GM23248 (cell line): ENCODE measurements at places on chromosomes 7 and 10.
A peak's percentile ranks its signal among the peaks of the same experiment; 100 is the strongest.

DNA sequence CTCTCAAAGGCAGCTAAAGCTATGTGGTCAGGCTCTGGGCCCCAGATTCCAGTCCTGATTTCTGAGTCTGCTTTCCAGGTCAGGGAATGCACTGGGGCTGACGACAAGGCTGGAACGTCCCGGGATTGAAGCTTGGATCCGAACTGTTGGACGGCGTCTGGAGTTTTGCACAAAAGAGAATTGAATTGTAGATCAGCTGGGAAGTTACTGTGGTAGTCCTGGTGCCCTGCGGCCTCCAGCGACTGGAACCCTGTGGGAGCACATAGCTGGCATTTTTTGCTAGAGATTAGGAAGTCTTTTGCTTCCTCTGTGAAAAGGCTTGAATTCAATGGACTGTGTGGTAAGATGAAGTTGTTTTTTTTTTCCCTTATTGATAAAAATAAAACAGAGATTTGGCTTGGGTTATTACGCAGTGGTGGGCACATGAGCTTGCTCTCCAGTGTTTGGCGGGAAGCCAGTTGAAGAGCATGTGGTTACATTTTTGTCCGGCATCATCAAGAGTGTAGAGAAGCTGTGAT, at the start of gene HK1:
TSS of gene HK1 (plus strand) at position 51 of the 518 bp plus-strand sequence.
- peak; percentile 0 for DNase-seq
- no peak within 1 kb of the TSS for H3K4me3 ChIP-seq
- H3K27ac ChIP-seq: no peak within 1 kb of the TSS
- no peaks in the 10 kb centered on the region for H3K4me1 ChIP-seq
- no peaks in the 10 kb centered on the region for H3K27me3 ChIP-seq

DNA sequence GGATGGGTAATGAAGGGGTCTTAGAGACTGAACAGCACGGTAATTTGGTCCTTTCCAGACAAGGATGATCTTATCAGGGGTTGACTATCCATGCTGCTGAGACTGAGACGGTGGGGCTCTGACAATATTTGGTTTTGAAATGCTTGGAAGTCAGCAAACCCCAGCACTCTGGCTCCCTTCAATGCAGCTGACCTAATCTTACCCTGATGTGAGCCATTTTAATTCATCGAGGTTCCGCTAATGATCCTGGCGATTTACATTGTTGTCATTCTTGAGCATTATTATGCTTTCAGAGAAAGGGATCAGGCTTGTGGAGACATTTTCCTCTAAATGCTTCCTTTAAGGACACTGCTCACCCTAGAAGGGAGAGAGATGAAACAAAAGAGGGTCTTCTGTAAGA, 114.6 kb upstream of the BMPER start:
- H3K4me3 ChIP-seq: no peak overlapping the region
- no peaks in the 10 kb centered on the region for H3K36me3 ChIP-seq
- no peak overlapping the region for H3K27ac ChIP-seq
- H3K4me1 ChIP-seq: no peaks in the 10 kb centered on the region
- H3K27me3 ChIP-seq: no peaks in the 10 kb centered on the region

- no peak overlapping the region for H3K27ac ChIP-seq
- no peaks in the 10 kb centered on the region for H3K36me3 ChIP-seq
- no peak for DNase-seq
- no peak overlapping the region for H3K4me3 ChIP-seq
- no peaks in the 10 kb centered on the region for H3K27me3 ChIP-seq
- peaks cover 17% of the 10 kb centered on the region for H3K4me1 ChIP-seq
These were observed 13.6 kb downstream of the TPK1 start for GRCh38 chr7:144822223-144822622.

- DNase-seq: peak; percentile 65
- H3K27me3 ChIP-seq: no peaks in the 10 kb centered on the region
- peak overlapping the region; percentile 39 for H3K4me3 ChIP-seq
- no peaks in the 10 kb centered on the region for H3K4me1 ChIP-seq
- no peaks in the 10 kb centered on the region for H3K36me3 ChIP-seq
These were observed 59.2 kb upstream of the MYL10 start for GRCh38 chr7:101688183-101688831.

DNA sequence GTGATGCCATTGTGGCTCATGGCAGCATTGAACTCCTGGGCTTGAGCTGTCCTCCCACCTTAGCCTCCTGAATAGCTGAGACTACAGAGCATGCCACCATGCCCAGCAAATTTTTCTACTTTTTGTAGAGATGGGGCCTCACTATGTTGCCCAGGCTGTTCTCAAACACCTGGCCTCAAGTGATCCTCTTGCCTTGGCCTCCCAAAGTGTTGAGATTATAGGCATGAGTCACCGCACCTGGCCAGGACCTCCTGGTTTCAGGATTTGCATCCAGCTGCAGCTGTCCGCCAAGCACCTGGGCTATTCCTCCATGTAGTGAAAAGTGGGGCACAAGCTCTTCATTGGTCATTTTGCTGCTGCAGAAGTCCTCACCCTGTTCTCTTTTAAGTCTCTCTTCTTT, 58.9 kb downstream of the ZNF22 start:
- no peaks in the 10 kb centered on the region for H3K36me3 ChIP-seq
- no peaks in the 10 kb centered on the region for H3K4me1 ChIP-seq
- H3K27me3 ChIP-seq: no peaks in the 10 kb centered on the region; the same call in 1 of the 2 replicates
- no peak overlapping the region for H3K4me3 ChIP-seq
- DNase-seq: no peak

GRCh38 chr10:68600041-68600778, 40.1 kb downstream of the TET1 start:
- peak overlapping the region; percentile 72 for H3K4me3 ChIP-seq
- H3K27ac ChIP-seq: peak overlapping the region; percentile 70
- H3K36me3 ChIP-seq: no peaks in the 10 kb centered on the region
- no peaks in the 10 kb centered on the region for H3K27me3 ChIP-seq
- peak; percentile 81 for DNase-seq
- peaks cover 27% of the 10 kb centered on the region for H3K4me1 ChIP-seq

- H3K27me3 ChIP-seq: no peaks in the 10 kb centered on the region
- H3K27ac ChIP-seq: no peak overlapping the region
- H3K36me3 ChIP-seq: no peaks in the 10 kb centered on the region
- no peaks in the 10 kb centered on the region for H3K4me1 ChIP-seq
These were observed 398 bp downstream of the DENND11 start for GRCh38 chr7:141701489-141702046.

- H3K4me1 ChIP-seq: peaks cover 23% of the 10 kb centered on the region
- H3K4me3 ChIP-seq: no peak overlapping the region
- no peaks in the 10 kb centered on the region for H3K27me3 ChIP-seq
- no peaks in the 10 kb centered on the region for H3K36me3 ChIP-seq
- H3K27ac ChIP-seq: peak overlapping the region; percentile 74; the same call in 1 of the 2 replicates
- DNase-seq: no peak
These were observed 85.6 kb upstream of the ANLN start for GRCh38 chr7:36304099-36304425.
